NT2/D1 (cell line): ENCODE measurements at places on chromosomes 12 and 14.

- DNase-seq, result no peak
Observed at GRCh38 chr12:62917926-62918325, 17.0 kb downstream of the PPM1H start.

GRCh38 chr12:48358937-48359513, 8.3 kb upstream of the ZNF641 start:
- no peak for DNase-seq

DNA sequence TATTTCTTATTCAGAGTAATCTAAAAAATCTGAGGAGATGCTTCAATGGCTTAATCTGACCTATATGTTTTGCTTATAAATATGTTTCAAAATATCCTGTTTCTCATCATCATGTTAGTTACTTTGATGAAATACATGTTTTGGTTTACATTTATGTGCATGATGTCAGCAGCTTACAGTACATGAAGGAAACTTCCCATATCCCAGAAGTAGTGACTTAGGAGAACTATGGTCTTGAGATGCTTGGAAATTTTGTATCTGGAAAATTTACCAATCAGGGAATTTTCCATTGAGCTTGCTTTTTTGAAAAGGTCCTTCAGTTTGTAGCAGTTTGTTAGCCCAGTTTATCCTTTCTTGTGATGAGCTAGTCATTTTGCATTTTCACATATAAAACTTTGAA, 73.3 kb downstream of the RASSF8 start:
- no peak for DNase-seq

GRCh38 chr14:91237219-91237618, 7.3 kb downstream of the GPR68 start:
- no peak for DNase-seq

- no peak for DNase-seq
Observed at GRCh38 chr14:59482541-59483331, 1.5 kb downstream of the L3HYPDH start.

GRCh38 chr14:96146131-96146771, 58.4 kb upstream of the BDKRB2 start:
- no peak for DNase-seq

DNA sequence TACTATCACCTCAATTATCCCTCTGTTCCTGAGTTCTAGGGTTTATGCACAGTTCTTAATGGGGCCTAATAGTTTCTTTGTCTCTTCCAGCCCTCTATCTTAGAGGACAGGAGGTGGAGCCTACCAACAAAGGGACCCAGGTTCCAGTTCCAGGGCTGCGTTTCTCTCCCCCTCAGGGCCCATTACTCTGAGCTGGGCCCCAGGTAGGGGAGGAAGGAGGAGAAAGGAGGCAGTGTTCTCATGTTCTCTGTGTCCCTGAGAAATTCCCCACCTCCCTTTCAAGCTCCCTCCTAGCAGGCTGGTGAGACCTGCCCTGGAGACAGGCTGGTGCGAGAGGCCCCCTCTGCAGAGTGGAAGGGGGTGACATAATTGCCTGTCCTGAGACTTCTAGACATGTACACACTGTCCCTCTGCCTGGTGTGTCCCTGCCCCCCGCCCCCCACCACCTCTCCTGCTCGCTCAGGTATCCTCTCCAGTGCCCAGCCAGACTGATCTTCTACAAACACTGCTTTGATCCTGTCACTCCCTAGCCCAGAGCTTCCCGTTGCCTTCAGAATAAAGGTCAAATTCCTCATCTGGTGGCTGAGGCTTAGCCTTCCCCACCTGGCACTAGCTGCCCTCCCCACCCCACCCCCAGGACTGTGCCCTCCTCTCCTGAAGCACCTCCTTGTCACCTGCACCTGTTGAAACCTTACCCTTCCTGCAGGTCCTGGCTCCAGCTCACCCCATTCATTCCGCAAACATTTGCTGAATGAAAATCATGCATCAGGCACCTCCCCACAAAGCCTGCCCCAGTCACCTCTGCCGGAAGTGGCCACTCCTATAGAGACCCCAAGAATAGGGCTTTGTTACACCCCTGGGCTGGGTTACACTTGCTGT, 21.1 kb upstream of the KRT8 start:
- no peak for DNase-seq

DNA sequence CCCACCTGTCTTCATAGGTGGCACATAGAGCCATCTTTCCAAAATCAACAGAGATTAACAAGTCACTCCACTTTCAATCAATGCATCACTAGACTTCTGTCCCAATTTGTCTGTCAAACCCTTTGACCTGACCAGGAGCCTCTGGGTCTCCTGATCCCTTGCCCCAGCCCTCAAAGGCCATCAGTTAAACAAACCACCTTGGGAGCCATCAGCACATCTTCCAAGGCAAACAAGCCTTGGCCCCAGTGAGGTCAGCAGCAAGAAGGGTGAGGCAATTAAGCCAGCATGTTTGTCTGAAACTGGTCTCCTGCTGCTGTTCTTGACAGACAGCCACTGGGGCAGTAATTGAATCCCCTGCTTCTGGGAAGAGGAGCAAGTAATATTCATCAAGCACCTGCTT, 742.8 kb upstream of the TBX3 start:
- DNase-seq, result no peak

DNA sequence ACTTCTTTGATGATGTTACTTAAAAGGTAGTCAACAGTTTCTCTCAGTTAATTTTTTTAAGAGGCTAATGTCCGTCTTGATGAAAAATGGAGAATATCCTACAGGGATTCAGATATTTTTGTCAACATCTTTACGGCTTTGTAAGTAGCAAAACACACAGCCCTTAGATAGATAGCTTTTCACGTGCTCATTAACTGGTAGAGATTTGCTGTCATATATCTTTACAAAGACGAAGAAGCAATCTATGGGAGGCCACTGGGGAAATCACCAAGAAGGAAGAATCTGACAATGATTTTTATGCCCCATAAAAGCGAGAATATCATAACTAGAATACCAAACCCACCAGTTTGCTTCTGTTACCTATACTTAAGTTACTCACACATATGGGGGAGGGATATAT, 121.2 kb downstream of the SLC2A13 start:
- no peak for DNase-seq

- DNase-seq, result no peak
Observed at GRCh38 chr12:87280356-87280755, 748.8 kb downstream of the C12orf50 start.

DNA sequence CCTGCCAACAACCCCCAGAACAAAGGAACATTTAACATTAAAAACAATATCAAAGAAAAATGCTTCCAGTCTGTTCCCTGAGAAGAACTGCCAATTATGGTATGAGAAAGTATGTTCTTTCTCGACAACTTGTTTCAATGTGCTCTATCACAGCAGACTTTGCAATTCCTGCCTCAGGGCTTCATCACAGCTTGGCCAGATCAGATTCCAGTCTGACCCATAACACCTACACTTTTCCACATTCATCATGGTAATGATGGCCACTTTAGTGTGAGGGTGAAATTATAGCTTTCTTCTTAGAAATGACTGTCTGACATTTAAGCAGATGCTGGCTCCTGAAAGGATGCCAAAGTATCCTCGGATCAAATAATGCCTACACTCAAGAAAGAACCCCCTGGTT, 17.0 kb downstream of the NEK9 start:
- no peak for DNase-seq

DNA sequence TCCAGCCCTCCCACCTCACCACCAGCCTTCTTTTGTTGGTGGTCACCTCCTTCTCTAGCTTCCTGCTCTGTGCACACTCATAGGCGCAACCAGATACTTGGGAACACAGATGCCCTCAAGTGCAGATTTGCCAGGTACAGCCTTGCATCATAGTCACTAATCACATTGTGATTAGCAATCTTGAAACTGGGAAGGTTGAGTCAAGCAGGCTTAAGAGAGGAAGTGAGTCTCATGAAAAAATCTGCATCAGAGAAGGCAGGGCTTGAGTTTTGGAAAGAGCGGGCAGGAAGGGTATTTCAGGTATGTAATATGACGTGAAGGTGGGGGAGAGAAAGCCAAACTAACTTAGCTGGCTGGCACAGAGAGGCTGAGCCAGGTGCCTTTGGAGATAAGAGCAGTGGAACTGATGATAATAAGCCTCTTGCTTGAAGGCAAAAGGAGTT, 2.7 kb upstream of the RABGGTA start:
- DNase-seq, result no peak

DNA sequence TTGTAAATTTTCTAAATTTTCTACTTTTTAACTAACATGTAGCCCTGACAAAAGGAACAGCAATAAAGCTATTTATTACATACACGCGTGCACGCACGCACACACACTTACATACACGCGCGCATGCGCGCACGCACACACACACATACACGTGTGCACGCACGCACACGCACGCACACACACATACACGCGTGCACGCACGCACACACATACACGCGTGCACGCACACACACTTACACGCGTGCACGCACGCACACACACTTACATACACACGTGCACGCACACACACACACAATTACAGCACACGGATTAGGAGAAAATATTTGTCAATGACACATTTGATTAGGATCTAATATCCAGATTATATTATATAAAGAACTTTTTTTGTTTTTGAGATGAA, 27.9 kb downstream of the DHX37 start:
- DNase-seq, result no peak

DNA sequence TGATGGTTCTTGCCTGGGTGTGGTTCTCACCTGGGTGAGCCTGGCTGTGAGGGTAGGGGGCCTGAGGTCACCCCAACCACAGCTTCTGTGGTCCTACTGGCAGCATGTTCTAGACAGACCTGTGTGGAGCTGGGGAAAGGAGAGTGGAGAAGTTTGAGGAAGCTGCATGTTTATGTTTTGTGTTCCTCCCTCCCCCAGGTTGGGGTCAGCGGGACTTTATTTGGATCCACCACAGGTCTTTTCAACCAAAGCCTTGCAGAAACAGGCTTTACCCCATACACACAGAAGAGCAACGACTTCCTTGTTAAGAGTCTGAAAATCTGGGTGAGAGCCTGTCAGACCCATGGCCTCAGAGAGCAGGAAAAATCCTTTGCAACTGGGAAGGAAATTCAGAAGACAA, 5.6 kb downstream of the CD9 start:
- DNase-seq, result no peak

GRCh38 chr12:41188058-41188840, at the start of gene PDZRN4:
Gene PDZRN4, plus strand, starts transcription at chr12:41188320.
- no peak for DNase-seq

DNA sequence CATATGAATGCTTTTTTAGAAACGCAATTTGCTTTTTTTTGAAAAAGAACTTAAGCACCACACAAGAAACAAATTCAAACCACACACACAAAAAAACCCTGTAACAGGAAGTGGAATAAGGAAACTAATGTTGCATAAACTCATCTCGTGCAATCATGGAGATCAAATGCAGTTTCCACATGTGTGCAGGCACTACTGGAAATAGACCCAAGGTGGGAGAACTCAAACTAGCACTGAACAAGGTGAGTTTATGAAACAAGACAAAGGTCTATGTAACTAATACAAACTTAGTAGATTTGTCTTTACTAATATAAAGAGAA, 17.5 kb downstream of the NIN start:
- DNase-seq, result no peak

- DNase-seq, result no peak
Observed at GRCh38 chr12:12086362-12086761, 15.6 kb downstream of the BCL2L14 start.

GRCh38 chr14:85531587-85532373, 1.8 kb downstream of the FLRT2 start:
- no peak for DNase-seq

- no peak for DNase-seq
Observed at GRCh38 chr14:100709289-100710284, 17.1 kb upstream of the DLK1 start.

DNA sequence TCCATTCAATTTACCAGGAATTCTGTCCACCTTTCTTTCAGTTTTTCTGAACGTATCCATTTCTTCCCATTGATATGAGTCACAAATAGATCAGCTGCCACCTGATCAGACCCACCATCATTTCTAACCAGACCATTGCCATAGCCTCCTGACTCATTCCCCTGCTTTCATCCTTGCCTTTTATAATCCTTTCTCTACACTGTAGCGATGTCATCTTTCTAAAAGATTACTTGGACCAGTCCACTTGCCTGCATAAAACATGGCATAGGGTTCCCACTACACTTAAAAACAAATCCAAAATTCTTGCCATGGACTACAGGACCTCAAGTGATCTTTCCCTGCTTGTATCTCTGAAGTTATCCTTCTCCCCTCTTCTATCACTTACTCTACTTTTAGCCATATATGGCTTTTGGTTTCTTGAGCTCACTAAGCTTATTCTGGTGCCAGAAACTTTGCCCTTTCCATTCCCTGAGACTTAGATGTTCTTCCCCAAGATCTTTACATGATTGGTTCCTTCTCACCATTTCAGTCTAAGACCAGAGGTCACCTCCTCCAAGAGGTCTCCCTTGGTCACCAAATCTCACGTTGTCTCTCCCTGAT, 149.5 kb upstream of the KRR1 start:
- DNase-seq, result no peak

DNA sequence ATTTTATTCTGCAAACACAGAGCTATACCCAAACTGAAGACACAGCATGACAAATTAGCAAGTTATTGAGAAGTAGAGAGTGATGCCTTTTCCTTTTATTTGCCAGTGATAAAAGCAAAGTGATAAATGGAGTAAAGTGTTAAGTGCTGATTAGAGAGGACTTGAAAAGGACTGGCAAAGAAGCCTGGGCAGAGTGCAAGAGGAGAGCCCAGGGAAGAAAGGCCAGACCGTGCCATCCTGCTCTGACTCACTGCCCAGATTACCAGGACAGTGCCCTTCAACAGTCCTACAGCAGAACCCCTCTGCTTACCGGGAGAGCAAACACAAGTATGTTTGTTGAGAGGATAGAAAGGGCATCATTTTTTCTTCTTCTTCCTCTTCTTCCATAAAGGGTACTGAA, 106.5 kb downstream of the ETV6 start:
- no peak for DNase-seq

DNA sequence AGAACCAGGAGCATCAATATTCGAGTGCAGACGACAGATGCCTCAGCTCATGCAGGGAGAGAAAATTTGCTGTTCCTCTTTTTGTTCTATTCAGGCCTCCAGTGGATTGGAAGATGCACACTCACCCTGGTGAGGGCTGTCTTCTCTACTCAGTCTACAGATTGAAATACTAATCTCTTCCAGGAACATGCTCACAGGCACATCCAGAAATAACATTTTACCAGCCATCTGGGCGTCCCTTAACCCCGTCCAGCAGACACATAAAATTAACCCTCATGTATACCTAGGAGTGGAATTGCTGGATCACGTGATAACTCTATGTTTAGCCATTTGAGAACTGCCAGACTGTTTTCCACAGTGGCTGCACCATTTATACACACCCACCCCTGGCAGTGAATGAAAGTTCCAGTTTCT, 4.5 kb upstream of the OAS2 start:
- no peak for DNase-seq
